Stimulated activated CD4-positive, alpha-beta T cell treated with anti-CD3 and anti-CD28 coated beads, Interleukin-1b, Interleukin-23, amount 100 ng/mL, for 24 hours (primary cell): ENCODE measurements at places on chromosomes 12 and 14.

GRCh38 chr12:27207615-27208413 is 36.3 kb upstream of the STK38L start:
- DNase-seq = peak; percentile 28

DNA sequence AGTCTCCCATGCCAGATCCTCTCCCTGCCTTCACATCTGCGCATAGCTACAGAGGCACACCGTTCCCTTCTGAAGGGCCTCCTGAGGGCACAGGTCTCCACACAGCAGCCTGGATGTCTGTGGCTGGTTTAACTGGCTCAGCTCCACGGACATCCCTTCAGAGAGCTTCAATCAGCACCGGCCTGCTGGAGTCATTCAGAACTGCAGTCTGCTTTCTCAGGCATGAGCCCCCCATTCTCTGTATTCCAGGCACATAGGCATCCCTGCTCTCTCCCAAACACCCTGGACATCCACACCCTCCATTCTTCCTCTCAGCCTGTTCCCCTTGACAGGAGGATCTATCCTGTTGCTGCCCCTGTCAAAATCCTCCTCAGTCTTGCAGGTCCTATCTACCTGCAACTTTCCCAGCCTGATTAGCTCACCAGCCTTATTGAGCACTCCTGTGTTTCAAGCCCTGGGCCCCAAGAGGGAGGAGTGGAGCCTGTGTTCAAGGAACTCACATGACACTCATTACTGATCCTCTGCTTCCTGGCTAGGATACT is 2.9 kb upstream of the DHRS2 start:
- no peak for DNase-seq

DNA sequence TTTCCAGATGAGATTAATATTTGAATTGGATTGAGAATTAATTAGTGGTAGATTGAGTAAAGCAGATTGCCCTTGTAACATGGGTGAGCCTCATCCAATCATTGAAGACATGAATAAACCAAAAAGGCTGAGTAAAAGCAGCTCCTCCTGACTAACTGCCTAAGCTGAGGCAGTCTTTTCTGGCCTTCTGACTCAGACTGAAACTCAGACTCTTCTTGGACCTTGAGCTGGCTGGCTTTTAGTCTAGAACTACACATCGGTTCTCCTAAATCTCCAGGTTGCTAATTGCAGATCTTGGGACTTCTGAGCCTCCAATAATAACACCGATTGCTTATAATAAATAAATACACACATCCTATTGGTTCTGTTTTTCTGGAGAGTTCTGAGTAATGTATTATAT is 24.0 kb downstream of the FKBP11 start:
- no peak for DNase-seq

- DNase-seq = no peak
These were observed 86.5 kb downstream of the SLC25A47 start for GRCh38 chr14:100409651-100410050.

DNA sequence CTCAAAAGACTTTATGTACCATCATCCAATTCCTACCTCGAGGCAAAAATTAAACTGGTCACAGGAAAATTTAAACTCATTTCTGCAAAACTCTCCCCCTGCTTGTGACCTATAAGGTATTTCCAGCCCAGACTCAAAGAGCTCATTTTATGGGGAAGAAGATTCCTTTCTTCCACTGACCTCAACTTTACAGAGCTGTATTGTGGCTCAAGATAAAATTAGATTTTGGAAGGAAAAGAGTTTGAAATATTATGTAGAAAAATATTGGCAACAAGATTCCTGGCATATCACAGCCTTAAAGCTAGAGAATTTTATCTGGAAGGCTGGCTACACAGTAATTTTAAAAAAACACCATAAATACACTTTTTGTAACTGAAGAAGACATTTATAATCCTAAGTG is 91.7 kb downstream of the STXBP6 start:
- DNase-seq = no peak

DNA sequence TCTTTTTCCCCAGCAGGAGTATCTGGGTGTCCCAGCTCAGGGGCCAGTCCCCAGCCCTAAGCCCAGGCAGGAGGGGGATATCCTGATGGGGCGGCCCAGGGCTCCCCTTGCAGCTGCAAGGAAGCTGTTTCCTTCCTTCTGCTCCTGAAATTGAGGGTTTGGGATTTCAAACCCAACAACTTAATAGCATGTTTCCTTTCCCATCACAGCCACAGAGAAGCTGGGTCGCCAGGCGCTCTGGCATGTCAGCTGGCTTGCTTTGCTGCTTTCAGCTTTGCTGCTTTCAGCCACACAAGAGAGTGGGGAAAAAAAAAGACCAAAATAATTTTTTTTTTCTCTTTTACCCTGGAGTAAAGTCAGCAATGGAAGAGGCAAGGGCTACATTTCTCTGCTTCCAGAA is 30.0 kb downstream of the HVCN1 start:
- no peak for DNase-seq

DNA sequence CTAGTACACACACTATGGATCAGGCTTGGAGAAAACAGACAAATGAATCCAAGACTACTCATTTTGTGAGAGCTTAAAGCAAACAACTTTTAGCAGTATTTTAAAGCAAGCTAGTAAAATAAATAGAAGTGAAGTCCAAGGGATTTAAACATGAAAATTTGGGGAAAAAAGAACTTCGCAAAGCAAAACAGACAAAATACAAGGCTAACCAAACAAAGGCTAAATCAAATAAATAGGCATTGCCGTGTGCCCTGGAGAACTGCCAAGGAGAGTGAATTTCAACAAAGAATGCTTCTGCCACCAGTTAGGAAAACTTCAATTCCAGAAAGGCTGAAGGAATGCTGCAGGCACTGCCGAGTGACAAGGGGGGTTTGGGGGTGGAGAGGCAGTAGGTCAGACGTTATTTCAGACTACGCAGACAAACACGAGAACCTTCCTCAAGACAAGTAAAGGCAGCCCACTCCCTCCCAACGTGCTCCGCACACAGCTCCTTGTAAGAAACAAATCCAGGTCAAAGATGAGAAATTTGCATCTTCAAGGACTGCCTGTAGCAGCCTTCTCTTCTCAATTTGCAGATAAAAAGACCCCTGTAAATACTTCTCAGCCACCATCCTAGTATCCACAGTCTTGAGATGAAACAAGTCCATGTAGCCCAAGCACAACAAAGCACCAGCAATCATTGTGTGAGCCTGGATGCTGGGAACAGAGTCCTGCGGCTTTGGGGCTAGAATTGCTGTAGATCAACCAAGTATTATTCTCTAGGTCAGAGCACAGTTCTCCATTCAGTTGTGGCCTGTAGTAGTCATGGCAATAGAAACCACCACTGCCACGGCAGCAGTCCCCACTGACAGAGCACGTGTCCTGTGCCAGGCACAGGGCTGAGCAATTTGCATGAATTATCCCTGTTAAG is 43.3 kb downstream of the EFCAB11 start:
- no peak for DNase-seq

DNA sequence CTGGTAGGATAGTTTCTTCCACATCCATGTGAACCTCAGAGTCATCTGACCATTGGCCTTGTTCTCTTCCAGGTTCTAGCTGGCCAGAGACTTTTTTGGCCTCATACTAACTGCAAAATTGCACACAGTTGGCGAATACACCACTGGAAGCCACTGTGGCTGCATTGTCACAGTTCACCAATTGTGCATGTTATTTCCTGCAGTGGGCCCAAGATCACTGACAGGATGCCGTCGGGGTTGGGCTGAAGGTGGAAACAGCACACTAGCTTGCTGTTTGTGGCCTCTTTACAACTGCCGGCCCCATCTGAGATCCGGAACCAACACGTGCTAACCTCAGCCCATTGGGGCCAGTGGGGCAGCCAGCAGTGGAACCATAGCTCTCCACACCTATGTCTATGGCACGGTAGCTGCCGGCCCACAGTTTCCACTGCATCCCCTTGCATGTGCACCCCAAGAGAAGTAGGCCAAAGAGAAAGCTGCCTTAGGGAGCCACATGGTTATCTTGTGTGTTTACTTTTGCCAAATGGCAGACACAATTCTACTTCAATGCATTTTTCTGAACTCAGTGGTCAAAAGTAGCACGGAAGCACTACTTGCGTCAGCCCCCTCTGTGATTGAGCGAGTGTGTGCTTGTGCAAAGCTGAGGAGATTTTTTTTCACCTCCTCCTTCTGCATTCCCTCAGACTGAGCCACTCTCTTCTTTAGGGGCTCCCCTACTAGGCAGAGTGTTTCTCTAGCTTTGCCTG is 464.0 kb downstream of the RAD51B start:
- peak; percentile 7 for DNase-seq

DNA sequence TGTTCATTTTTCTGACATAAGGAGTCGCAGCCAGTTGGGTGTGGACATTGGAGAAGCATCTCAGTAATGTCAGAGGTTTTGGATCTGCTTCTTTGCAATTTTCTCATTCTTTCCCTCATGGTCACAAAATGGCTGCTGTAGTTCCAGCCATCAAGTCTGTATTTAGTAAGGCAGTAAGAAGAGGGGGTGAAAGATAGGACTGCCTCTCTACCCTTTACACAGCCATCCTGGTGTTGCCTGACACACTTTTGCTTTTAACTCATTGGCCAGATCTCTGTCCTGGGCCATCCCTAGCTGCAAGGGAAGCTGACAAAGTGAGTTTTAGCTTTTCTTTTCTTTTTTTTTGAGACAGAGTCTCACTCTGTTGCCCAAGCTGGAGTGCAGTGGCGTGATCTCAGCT is 66.2 kb downstream of the EID3 start:
- DNase-seq = no peak

DNA sequence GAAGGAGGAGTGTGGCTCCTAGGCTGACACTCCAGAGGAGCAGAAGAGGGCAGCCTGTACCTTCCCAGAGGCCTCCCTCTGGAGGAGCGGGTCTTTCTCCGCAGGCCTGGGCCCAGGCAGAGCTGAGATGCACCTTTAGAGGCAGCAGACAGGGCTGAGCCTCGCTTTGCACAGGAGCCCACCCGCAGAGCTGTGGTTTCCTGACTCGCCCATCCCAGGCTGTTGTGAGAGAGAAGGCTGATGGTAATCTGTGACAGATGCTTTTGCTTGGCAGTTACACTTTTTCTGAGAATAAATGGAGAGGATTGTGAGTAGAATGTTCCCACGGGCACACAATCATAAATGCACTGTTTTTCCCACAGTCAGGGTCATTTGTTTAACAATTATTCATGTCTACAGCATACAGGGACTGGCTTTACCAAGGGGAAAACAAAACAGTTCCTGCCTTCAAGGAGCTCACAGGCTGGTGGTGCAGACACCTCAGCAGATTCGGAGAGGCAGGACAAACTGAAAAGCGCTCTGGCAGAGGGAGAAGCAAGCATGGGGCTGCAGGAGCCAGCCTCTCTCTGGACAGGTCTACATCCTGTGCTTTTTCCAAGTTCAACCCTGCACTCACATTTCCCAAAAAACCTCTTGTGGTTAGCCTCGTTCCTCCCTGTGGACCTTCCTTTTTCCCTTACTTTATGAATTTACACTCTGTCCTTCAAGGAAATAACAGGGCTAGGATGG is 13.9 kb downstream of the EVL start:
- DNase-seq = no peak

DNA sequence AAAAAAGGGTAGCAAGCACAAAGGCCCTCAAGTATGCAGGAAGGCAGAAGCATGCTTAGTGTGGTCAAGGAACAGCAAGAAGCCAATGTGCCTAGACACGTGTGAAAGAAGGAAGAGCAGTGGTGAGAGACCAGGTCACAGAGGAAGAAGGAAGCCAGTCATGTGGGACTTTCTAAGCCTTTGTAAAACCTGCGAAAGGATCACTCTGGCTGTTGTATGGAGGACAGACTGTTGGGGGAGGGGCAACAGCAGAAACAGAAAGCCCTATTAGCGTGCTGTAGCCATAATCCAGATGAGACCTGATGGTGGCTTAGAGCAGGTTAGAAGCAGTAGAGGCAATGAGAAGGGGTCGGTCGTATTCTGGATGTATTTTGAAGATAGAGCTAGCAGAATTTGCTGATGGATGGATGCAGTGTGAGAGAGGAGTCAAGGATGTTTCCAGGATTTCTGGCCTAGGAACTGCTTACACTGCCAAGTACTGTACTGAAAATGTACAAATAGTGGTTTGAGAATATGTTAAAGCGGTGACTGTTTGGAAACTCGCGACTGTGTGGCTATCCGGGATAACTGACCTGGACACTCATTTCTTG is 5.7 kb upstream of the MLF2 start:
- no peak for DNase-seq

DNA sequence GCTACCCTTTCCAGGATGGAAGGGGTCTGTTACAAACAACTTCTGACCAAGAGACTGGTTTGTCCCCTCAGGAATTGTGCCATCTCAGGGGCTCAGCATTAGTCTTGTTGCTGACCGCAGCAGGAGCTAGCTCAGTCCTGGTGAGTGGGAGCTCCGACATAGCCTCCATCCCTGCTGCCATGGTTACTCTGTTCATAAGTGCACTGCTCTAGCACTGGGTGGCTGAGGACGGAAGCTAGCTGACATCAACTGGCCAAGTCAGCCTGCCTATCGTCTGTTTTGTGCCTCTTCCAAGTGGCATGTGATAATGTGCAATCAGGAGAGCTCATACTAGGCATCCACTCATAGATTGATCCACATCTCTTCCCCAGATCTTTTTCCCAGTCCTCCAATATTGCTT is 7.5 kb downstream of the SLC17A8 start:
- no peak for DNase-seq
